ENCODE measurements at places on chromosomes 2 and 18. TPM values are rescaled to one million over a fixed set of nuclear protein-coding genes. Genes with fewer than 3 reads are reported as not detected.

GRCh38 chr2:173021939-173022371, 53.7 kb upstream of the MAP3K20 start:
- no peaks in the 10 kb centered on the region for H3K4me1 ChIP-seq
- no peaks in the 10 kb centered on the region for H3K36me3 ChIP-seq
- H3K27me3 ChIP-seq: no peaks in the 10 kb centered on the region
- H3K27ac ChIP-seq: no peak overlapping the region

GRCh38 chr2:29519338-29519925, 402.0 kb downstream of the ALK start:
- no peak overlapping the region for H3K27ac ChIP-seq
- no peak for DNase-seq
- H3K4me1 ChIP-seq: no peaks in the 10 kb centered on the region
- no peak overlapping the region for H3K4me3 ChIP-seq
- H3K27me3 ChIP-seq: peaks cover 5% of the 10 kb centered on the region

DNA sequence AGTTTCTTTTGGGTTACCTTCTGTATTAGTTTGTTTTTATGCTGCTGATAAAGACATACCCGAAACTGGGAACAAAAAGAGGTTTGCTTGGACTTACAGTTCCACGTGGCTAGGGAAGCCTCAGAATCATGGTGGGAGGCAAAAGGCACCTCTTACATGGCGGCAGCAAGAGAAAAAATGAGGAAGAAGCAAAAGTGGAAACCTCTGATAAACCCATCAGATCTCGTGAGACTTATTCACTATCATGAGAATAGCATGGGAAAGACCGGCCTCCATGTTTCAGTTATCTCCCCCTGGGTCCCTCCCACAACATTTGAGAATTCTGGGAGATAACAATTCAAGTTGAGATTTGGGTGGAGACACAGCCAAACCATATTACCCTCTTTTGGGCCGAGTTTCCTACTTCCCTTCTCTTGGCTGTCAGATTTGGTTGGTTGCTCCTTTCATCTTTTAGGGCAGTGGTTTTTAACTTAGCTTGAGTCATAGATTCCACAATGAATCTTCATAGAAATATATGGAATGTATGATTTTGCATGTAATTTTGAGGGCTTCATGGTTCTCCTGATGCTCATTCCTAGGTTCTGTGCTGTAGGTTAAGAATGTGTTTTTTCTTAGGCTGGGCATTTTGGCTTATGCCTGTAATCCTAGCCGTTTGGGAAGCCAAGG, 44.2 kb downstream of the CEP192 start:
- H3K27me3 ChIP-seq: no peaks in the 10 kb centered on the region
- H3K4me1 ChIP-seq: no peaks in the 10 kb centered on the region
- H3K4me3 ChIP-seq: no peak overlapping the region
- no peak for DNase-seq

DNA sequence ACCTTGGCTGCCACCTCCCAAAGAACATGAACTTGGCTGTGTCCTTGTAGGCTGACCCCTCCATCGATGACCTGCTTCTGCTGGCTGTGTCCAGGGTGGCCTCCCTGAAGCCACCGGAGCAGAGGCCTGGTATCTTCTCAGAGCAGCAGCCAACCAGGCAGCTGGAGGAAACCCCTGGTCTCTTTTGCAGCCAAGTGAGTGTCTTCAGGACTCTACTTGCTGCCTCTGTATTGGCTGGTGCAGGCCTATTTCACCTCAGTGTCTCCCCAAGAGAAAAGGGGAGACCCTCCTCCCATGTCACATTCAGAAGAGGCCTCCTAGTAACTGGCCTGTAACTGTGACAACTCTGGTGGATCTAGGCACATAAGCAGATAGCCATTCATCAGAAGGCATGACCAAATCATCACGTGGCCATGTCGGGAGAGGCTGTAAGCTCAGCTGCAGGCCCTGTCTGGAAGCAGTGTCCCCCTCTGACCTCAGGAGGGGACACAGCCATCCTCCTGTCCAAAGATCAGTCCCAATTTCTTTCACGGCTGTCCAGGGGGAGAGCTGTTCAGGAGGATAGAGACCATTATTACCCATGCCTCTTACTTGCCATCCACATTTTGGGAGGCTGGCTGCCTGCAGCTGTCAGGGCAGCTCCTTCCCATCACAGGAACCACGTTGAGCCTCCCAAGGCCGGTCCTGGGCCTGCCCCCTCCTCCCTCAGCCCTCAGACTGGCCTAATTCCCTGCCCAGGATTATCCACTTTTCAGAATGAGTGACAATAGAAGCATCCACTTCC, 20.9 kb upstream of the ROCK2 start:
- H3K4me3 ChIP-seq: no peak overlapping the region
- no peak for DNase-seq
- H3K27me3 ChIP-seq: no peaks in the 10 kb centered on the region
- H3K36me3 ChIP-seq: no peaks in the 10 kb centered on the region
- no peaks in the 10 kb centered on the region for H3K4me1 ChIP-seq

- H3K4me3 ChIP-seq: no peak overlapping the region
- H3K36me3 ChIP-seq: no peaks in the 10 kb centered on the region
- DNase-seq: no peak
- H3K27me3 ChIP-seq: no peaks in the 10 kb centered on the region
- no peaks in the 10 kb centered on the region for H3K4me1 ChIP-seq
- H3K27ac ChIP-seq: no peak overlapping the region
These were observed 180.3 kb downstream of the TFCP2L1 start for GRCh38 chr2:121104721-121105141.

GRCh38 chr2:233117811-233118647, 57.9 kb downstream of the INPP5D start:
- no peak overlapping the region for H3K27ac ChIP-seq
- peaks cover 13% of the 10 kb centered on the region for H3K36me3 ChIP-seq
- H3K4me1 ChIP-seq: peaks cover 45% of the 10 kb centered on the region
- no peaks in the 10 kb centered on the region for H3K27me3 ChIP-seq
- no peak overlapping the region for H3K4me3 ChIP-seq

DNA sequence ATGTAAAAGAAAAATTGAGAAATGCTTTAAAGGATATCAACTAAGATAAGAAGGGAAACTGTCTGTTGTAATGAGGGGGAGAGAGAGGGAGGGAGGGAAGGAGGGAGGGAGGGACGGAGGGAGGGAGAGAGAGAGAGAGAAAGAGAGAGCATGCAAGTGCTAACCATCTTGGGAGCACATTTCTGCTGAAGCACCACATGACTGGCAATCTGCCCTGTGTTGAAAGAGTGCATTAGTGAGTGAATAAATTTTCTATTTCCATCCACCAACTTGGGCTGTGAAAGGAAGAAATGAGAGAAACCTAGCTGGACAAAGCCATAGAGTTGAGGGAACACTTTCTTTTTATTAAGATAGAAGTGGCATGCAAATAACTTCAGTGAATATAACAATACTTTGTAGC, 110.7 kb downstream of the TMX3 start:
- no peaks in the 10 kb centered on the region for H3K27me3 ChIP-seq
- no peaks in the 10 kb centered on the region for H3K4me1 ChIP-seq
- no peak overlapping the region for H3K4me3 ChIP-seq
- no peak overlapping the region for H3K27ac ChIP-seq
- H3K36me3 ChIP-seq: no peaks in the 10 kb centered on the region

Gene SPDYA
- 0.83 TPM for total RNA-seq

DNA sequence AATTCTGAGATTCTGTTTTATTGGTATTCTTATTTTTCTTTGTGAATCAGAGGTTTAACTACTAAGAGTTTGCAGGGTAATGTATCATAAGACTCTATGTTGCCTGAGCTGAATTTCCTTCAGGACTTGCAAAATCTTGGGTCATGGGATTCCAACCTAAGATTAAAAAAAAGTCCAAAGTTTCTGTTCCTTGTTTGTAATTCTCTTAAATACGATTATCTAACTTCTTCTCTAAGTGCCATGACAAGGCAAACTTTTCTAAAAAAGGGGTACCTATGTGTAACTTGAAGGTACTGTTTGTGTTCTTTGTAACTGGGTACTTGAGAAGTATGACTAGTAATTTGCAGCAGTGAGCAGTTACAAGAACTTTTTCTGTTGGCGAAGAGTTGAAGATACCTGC, 181.3 kb upstream of the ZEB2 start:
- no peak overlapping the region for H3K27ac ChIP-seq
- no peaks in the 10 kb centered on the region for H3K36me3 ChIP-seq

- no peak overlapping the region for H3K4me3 ChIP-seq
- no peak overlapping the region for H3K27ac ChIP-seq
- DNase-seq: no peak
- no peaks in the 10 kb centered on the region for H3K36me3 ChIP-seq
- H3K4me1 ChIP-seq: no peaks in the 10 kb centered on the region
These were observed 331.6 kb downstream of the DYSF start for GRCh38 chr2:71784734-71785511.

Gene MOGAT1
- not detected for total RNA-seq

- no peaks in the 10 kb centered on the region for H3K4me1 ChIP-seq
- no peak overlapping the region for H3K4me3 ChIP-seq
- H3K27me3 ChIP-seq: no peaks in the 10 kb centered on the region
- H3K36me3 ChIP-seq: no peaks in the 10 kb centered on the region
- no peak for DNase-seq
These were observed 864.2 kb upstream of the LRATD1 start for GRCh38 chr2:13768274-13768673.

Gene ZNF512
- total RNA-seq: 21.8 TPM

GRCh38 chr2:861655-862354, 88.8 kb upstream of the SNTG2 start:
- H3K27me3 ChIP-seq: no peaks in the 10 kb centered on the region
- H3K4me3 ChIP-seq: no peak overlapping the region
- DNase-seq: no peak
- H3K27ac ChIP-seq: no peak overlapping the region

DNA sequence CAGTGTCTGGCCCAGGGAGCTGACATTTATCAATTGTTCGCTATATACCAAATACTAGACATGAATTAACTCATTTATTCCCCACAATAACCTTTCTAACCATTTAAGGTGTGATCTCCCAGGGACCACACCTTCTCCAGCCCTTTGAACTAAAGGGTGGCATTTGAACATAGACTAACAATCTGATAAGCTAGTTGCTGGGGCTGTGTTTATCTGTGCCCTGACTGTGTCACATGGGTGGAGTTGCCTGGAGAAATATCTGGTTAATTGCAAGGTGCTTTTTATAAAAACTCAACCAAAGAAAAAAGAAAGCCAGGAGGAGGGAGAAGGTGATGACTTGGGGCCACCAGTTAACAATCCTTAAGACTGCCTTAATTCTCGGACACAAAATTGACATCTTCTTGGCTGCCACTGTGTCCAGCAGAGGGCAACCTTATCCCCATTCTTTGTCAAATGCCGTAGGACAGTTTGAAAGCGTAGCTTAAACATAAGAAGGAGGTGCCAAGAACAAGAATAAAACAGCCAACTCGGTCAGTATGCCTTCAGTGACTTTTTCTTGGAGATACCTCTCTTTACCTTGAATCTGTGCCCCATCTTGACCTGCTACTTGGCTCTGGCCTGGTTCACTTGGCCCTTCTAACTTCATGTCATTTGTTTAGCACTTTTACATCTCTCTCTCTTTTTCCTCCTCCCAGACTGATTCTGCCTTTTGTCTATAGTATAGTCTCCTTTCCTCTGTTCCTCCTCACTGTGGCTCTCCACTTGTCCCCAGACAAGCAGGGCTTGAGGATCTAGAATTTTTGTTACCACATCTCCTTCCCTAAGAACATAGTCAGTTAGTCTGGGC, 183.4 kb downstream of the MYO3B start:
- H3K4me1 ChIP-seq: peaks cover 4% of the 10 kb centered on the region
- H3K4me3 ChIP-seq: no peak overlapping the region
- no peaks in the 10 kb centered on the region for H3K27me3 ChIP-seq
- H3K36me3 ChIP-seq: no peaks in the 10 kb centered on the region

Gene CFC1
- not detected for total RNA-seq

- peaks cover 33% of the 10 kb centered on the region for H3K4me1 ChIP-seq
- DNase-seq: no peak
These were observed 2.8 kb downstream of the CAPN10 start for GRCh38 chr2:240589375-240589774.

GRCh38 chr2:18319987-18320386, 240.5 kb downstream of the RDH14 start:
- no peaks in the 10 kb centered on the region for H3K27me3 ChIP-seq
- DNase-seq: no peak
- no peak overlapping the region for H3K4me3 ChIP-seq

- H3K27me3 ChIP-seq: no peaks in the 10 kb centered on the region
- no peak overlapping the region for H3K4me3 ChIP-seq
- H3K4me1 ChIP-seq: peaks cover 93% of the 10 kb centered on the region
- no peak overlapping the region for H3K27ac ChIP-seq
- H3K36me3 ChIP-seq: no peaks in the 10 kb centered on the region
These were observed 4.0 kb upstream of the RTP5 start for GRCh38 chr2:241865416-241865956.

Gene ACVR1C
- 0.61 TPM for total RNA-seq

Gene RAD51AP2
- total RNA-seq: not detected

DNA sequence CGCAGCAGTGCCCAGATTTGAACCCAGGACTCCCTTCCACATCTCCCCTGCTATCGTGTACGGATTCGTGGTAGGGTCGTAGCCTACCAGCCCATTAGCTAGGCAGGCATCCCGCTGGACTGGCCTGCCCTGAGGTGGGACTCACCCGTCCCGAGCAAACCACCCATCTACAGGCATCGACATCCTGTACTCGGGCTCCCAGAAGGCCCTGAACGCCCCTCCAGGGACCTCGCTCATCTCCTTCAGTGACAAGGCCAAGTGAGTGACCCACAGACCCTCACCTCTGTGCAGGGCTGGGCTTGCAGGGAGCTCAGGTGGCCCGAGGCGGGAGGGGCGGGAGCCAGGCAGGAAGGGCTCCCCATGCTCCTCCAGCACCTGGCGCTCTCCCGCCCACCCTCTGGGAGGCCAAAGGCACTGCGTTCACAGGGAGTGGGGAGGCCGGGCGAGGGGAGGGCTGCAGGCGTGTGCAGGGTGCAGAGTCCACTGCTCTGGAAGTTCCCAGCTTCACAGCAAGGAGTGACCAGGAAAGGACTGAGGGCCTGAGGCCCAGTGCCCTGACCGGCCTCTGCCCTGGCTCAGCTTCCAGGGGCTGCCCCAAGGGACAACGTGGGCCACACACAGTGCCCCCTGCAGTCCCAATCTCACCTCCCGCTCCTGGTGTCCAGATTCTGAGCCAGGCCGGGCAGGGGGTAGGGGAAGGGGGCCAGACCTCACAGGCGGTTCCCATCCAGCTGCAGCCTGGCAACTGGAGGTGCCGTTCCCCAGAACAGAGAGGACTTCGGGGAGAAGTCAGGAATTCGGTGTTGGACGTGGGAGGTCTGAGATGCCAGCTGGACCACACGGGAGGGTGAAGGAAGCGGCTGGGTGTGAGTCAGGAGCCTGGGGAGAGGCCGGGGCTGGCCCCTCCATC, 5.4 kb downstream of the AGXT start:
- H3K27ac ChIP-seq: no peak overlapping the region
- H3K27me3 ChIP-seq: no peaks in the 10 kb centered on the region
- H3K4me3 ChIP-seq: no peak overlapping the region
- no peaks in the 10 kb centered on the region for H3K36me3 ChIP-seq
- no peak for DNase-seq

GRCh38 chr18:49933530-49934128, 120.3 kb upstream of the ACAA2 start:
- H3K4me3 ChIP-seq: no peak overlapping the region
- H3K36me3 ChIP-seq: no peaks in the 10 kb centered on the region
- no peaks in the 10 kb centered on the region for H3K27me3 ChIP-seq
- no peak for DNase-seq

- no peak overlapping the region for H3K27ac ChIP-seq
- no peak for DNase-seq
- no peak overlapping the region for H3K4me3 ChIP-seq
- H3K27me3 ChIP-seq: no peaks in the 10 kb centered on the region
These were observed 32.3 kb upstream of the FRZB start for GRCh38 chr2:182898718-182899117.

Measured in CD8-positive, alpha-beta memory T cell (primary cell).